Activated T-helper 9 cell treated with anti-CD3 and anti-CD28 coated beads, Interleukin-2, amount 50 U/mL, for 16 hours (primary cell): ENCODE measurements at places on chromosomes 16 and 17.

DNA sequence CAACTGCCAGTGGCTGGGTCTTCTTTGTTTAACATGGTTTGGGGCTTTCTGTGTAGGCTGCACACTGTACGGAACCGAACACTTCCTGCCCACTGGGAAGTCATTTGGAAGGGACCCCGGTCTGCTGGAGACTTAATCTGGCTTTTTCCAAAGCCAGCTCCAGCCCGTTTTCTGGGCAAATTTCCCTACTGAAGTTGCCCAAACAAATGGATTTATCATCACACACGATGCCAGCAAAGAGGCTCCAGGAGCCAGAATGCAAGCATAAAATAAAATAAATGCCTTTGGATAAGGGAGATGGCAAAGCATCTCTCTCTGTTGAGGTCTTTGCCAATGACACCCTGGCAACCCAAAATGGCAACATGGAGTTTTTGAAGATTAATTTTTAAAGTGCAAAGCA lies 259.9 kb upstream of the IRX3 start:
- DNase-seq, result no peak

- DNase-seq, result no peak
Observed at GRCh38 chr17:62587554-62587953, 39.9 kb upstream of the MRC2 start.

DNA sequence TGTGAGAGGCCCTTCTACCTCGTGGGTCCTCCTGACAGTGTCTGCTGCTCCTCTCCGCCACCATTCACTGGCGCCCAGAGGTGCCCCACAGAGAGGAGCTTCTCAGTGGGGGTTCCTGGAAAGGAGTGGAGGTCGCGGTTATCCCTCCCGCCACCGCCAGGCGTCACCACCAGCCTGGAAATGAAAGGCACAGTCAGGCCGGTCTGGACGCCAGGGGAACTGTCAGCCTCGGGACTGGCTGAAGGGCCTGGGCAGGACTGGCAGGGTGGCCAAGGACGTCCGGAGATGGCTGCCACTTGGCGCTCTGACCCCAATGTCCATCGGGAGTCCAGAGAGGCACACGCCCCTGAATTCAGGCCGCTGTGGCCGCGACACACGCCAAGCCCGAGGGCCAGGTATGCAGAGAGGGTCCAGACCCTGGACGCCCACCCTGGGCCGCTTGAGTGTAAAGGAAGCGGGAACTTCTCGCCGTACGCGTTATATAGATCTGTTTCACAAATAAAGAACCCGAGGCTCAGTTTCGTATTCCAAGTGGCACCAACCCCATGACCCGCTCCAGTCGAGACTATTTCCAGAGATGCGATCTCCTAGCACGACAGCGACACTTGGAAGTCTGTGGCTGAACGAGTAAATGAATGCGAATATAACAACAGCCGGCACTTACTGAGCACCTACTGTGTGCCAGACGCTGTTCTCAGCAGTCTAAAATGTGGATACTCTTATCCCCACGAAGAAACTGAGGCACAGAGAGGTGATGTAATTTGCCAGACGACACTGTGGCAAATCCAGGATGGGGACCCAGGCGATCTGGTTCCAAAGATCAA lies 7.6 kb upstream of the NXPH3 start:
- DNase-seq, result peak; percentile 77

DNA sequence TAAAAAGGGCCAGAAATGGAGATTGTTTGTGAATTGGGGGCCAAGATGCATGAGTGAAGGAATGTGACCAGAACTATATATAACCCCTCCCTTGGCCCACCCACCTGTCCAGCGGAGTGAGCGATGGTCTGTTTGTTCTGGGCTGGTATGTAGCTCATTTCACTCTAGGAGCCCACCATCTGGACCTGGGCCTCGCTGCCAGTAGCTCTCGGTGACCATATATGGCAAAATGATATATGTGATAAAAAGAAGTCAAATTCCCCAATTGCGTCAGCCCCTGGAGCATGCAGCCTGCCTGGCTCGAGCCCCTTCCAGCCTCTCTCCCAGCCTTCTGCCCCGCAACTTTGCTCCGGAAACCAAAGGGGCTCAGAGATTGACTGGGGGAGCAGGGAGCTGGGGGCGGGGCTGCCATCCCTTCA lies 47.3 kb downstream of the CCDC42 start:
- DNase-seq, result no peak

- no peak for DNase-seq
Observed at GRCh38 chr17:4160294-4160859, 17.4 kb downstream of the CYB5D2 start.

DNA sequence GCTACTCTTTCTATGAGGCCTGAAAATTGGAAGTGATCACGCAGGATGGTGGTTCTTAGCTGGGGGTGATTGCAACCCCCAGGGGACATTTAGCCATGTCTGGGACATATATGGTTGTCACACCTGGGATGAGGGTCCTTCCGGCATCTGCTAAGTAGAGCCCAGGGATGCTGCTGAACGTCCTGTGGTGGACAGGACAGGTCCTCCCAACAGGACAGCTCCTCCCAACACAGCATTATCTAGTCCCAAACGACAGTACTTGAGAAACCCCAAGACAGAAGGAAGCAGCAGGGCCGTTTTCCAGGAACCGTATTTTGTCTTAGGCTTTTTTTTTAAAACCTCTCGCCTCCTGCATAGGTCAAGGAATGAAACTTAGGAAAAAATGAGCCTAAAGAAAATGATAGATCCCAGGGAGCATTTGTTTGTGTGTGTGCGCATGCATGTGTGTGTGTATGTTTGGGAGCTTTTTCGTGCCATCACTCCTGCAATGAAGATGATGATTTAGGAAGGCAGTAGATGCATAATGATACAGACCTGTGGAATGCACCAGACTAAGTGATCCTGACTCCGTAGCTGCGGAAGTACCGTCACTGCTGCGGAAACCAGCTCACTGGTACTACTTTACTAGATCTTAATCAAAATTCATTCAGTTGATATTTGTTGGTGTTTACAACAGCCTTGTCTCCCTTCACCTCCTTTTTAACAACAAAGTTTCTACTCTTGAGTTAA lies 118.2 kb downstream of the SNX29 start:
- DNase-seq, result no peak

- DNase-seq, result no peak
Observed at GRCh38 chr17:33888455-33888854, 366.6 kb upstream of the CCL2 start.

DNA sequence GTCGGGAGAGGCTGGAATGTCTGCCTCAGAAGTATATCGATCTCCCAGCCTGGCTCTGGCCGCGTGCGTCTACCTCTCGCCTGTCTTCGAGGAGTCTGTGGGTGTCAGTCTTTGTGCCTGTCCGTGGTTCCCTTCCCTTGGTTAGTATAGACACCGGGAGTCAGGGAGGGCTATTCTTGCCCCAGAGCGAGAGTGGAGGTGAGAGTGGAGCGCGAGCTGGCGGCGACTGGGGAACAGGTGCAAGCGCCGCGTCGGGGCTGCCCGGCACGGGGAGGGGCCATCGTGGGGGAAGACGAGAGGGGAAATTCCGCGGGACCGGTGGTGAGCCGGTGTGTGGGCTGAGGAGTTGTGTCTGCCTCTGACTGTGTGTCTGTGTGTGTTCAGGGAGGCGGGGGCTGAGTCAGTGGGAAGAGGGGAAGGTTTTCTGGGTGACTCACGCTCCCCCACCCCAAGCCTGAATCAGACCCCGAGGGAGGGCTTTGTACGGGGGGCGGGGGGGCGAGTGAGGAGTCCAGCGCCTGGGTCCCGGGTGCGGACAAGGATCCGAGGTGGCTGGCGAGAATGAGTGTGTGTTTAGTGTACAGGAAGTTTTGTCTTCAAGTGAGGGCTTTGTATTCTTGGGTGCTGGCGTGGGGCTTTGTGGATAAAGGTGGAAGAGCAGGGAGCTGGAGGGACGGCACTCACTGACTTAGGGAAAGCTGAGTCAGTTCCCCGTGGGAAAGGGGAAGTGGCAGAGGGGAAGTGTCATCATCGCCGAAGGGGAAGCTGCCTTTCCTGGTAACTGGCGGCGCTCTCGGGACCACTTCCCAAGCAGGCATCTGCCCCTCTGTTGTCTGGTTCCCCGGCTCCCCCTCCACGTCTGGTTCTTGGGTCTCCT lies 8.6 kb downstream of the KDM6B start:
- DNase-seq, result peak; percentile 99

- no peak for DNase-seq
Observed at GRCh38 chr16:65570261-65570660, 448.4 kb upstream of the CDH11 start.
